ENCODE measurements at places on chromosomes 11 and 22.

- DNase-seq, result no peak
Measured at GRCh38 chr22:49094858-49095257, 732.8 kb downstream of the BRD1 start.

- no peak for DNase-seq
Measured at GRCh38 chr22:27073601-27074425, 416.4 kb downstream of the MIAT start.

DNA sequence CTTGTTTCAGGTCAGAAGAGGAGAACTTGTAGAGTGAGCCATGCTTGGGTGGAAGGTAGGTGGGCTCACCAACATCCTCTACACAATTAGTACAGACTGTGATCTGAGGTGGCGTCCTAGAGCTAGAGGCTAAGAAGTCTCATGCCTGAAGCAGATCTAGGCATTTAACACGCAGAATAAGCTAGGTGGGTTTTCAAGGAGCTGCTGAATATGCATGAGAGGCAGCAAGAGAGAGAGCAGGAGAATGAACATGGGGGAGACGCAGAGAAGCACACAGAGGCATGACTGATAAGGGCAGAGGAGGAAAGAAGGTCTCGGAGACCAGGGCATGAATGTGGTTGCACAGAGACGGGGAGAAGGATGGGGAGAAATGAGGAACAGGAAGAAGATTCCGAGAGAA, 36.8 kb upstream of the JAM3 start:
- DNase-seq, result no peak

GRCh38 chr22:43289531-43289963, 53.6 kb downstream of the SCUBE1 start:
- DNase-seq, result no peak

- DNase-seq, result no peak
Measured at GRCh38 chr22:27420817-27421361, 380.7 kb downstream of the MN1 start.

DNA sequence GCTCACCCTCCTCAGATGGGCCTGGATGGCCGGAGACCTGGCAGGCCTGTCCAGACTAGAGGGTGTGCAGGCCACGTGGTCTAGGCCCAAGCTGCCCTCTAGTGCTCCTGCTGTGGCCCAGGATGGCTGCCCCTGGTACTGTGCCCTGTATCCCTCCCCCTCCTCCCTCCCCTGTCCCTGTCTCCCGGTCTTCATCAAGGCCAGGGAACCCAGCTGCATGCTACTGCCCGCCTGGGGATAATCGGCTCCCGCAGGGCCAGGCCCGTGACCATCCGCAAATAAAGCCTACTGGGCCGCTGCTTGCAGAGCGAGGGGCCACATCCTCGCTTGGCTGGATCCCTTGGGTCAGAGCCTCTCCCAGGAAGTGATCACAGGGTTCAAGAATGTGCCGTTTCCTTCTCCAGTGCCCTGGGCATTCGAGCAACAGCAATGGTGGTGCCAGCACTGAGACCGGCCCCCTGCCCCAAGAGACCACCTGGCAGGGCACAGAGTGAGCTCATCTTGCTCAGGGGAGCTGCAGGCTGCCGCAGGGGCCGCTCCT, 51.1 kb downstream of the WNT7B start:
- DNase-seq, result no peak

- no peak for DNase-seq
Measured at GRCh38 chr11:27487706-27488105, 15.1 kb upstream of the LGR4 start.

DNA sequence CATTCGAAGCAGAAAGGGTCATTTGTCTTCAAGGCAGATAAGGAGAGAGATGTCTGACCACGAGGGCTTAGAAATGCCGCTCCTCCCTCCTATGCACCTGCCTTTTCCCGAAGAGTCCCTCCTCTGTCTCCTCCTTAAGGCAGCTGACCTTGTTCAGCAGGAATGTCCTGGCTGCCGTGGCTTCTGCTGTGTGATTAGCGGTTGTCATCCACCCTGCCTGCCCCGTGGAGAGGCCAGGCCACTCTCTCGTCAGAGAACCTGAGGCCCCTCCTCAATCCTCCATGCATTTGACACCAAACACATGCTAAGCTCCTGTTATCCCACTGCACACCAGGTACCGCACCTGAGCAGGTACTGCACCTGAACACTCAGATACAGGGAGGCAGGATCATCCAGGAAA, 834.6 kb downstream of the TBC1D22A start:
- no peak for DNase-seq

- no peak for DNase-seq
Measured at GRCh38 chr11:102328748-102329147, 11.5 kb downstream of the BIRC3 start.

DNA sequence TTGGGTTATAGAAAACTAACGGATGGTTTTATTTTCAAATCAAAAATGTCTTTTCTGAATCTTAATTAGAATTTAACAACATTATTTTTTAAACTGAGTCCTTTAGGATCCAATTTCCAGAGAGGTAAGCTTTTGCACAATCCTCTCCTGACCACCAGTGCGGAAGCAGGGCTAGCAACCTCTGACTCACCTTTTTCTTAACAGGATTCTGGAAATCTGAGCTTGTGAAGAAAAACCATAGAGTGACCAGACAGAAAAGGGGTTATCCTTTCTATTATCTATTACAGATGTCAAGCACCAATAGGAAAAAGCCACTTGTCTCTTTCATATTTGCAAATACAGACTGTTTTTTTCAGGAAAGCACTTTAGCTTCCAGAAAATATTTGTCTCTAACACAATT, 25.3 kb downstream of the ALG9 start:
- DNase-seq, result no peak

- no peak for DNase-seq
Measured at GRCh38 chr11:14212986-14213385, 146.0 kb downstream of the RRAS2 start.

GRCh38 chr11:61855939-61856680, 28.0 kb downstream of the FADS2 start:
- DNase-seq, result no peak

DNA sequence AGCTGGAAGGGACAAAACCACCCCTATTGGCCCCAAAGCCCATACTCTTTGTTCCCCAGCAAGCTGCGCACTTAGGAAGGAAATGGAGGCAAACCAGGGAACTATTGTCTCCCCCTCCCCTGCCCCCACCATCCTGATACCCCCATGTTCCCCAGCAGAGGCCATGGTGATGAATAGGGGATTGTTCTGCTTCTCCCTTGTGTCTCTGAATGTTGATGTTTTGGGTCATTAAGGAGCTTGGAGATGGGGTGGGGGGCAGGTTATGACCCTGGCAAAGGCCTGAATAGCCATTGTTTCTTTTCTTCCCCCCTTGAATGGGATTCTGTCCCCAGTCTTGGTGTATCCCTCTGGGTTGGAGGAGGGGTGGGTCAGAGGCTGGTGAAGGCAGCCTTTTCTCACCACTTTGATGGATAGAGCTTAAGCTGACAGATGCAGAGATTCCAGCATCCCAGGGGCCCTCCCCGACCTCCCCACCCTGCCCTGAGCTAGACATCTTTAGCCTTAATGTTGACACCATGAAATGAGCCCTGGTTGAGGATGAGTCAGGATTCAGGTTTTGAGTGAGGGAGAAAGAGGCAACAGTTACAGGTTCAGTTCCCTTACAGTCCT, 8.3 kb downstream of the DTX4 start:
- DNase-seq, result no peak

GRCh38 chr11:124754309-124754708, 2.3 kb upstream of the VSIG2 start:
- no peak for DNase-seq

DNA sequence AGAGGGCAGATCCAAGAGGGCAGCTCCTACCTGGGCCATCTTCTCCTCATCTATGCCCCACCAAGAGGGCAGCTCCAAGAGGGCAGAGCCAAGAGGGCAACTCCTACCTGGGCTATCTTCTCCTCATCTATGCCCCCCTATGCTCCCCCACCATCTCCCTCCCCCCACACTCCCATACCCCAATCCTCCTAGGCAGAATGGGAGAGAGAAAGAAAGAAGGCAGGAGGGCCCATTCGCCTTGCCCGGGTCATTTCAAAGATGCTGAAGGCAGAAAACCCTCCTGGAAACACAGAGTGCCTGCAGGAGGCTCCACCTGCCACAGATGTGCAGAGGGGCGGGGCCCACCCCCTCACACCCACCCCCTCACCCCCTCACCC, 78.5 kb downstream of the BUD13 start:
- no peak for DNase-seq

DNA sequence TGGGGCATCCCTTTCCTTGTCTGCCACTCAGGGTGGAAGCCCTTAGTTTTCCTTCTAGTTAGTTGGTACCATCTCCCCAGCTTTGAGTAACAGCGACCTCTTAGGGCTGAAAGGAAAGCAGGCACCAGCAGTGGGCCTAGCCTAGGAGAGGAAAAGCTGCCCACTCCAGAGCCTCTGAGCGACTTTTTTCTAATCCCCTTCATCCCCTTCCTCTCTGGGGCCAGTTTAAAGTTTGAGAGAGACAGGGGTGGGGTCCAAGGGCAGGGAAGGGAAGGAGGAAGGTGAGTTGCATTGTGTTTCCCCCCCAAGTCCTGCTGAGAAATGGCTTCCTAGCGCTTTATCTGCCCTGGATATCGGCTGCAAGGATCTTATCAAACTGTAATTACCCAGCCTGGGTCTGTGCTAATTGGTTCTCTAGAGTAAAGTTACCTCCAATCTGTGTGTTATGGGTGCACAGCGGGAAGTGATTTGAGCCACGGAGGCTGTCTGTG, 573.9 kb upstream of the CADM1 start:
- DNase-seq, result no peak

DNA sequence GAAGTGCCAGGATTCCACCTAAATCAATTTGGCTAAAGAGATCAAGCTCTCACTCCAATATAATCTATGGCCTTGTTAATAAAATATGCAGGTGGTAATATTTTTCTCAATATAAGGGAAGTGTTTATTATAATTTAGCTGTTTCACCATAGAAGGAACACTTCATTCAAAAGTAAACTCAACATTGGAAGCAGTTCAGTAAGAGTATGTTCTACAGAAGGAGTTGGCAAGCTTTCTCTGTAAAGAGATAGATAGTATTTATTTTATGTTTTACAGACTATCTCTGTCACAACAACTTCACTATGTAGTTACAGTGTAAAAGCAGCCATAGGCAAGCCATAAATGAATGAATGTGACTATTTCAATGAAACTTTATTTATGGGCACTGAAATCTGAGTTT, 313.6 kb upstream of the ANO3 start:
- DNase-seq, result no peak
